AG20443 (cell line): ENCODE measurements at places on chromosomes 2 and 18.
A peak's percentile ranks its signal among the peaks of the same experiment; 100 is the strongest.

GRCh38 chr2:195763866-195764265 is 106.8 kb downstream of the SLC39A10 start:
- DNase-seq, result no peak

DNA sequence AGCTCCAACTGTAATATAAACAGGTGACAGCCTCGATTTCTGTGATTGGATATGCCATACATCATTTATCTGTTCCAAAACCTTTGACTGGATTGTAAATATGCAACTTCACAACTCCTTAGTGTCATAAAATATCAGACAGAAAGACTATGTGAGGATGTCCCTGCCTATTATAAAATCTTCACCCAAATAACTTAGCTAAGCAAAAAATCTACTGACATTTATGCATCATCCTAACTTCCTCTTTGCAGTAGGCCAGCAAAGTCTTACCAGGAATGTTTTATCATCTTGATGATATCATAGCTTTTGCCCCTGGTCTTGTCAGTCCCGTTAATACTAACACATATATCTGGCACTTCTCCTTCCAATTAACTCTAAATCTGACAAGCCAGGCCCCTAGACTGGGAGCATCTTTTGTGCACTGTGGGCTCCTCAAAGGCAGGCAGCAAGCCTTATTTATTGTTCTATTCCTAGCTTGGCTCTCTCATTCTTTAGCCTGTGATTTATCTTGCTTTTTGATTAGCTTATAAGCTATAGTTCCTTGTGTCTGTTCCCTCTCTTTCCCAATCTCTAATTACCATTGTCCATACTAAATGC is 356.5 kb upstream of the HNMT start:
- DNase-seq, result no peak

DNA sequence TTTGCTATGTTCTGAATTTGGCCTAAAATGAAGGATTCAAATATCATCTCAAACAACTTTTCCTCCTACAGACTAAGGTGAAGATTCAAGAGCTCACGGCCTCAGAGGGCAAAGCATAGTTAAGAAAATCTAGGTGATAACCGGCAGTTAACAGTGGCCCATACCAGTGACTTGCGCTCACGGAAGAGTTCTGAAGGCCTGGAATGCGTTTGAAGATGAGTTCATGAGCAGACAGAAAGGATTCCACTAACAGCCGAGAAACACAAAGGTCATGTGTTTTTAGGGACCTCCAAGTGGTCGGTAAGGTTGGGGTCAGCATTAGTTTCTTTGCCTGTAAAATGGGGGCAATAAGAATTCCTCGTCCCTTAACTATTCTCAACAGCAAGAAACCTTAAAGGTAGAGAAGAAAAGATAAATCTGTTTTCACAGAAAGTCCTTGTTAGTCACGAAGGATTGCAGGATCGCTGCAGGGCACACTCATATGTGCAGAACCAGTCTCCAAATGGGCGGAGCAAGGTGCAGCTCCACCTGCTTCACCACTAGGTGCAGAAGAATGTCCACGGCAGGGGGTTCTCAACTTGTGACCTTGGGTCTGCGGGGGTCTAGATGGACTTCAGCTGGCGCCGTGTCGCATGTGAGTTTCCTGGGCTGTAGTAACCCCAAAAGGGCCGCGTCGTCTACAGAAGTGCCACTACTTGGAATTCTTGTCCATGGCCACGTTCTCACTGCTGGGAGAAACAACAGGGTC is 708 bp upstream of the RPIA start:
- DNase-seq, result peak; percentile 11

DNA sequence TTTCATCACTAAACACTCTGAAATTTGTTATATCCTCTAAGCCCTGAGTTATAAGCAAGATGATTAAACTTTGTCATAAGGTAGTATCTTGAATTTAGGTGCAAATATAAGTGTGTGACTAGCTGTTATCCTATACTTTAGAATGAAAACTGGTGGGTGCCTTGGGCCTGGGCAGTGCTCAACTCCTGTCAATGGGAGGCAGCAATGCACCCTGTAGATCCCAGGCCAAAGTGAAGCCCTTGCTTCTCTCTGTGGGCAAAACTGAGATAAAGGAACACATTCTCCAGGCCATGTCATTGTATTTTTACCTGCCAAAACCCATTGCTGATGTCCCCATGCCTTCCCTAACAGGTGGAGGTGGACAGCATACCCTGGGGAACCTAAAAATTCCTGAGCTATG is 525.2 kb downstream of the TNS1 start:
- no peak for DNase-seq

- no peak for DNase-seq
These were observed 197.0 kb downstream of the HRH4 start for GRCh38 chr18:24657444-24657842.

DNA sequence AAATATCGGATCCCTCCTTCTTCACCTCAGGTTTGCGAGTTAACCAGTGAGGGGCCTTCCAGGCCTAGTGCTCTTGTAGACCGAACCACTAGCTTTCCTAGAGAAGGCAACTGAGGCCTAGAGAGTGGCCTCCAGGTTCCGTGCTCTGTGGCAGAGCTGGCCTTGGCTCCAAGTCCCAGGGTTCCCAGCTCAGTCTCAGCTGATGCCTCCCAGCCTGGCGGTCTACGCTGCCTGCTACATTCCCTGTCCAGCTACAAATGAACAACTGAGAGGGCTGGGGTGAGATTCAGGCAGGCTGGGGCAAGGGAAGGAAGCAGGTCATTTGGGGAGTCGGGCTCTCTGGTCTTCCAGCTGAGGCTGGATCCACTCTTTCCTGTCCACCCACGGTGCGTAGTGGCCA is 2.3 kb downstream of the STEAP3 start:
- no peak for DNase-seq

GRCh38 chr18:33558529-33558928 is 19.5 kb upstream of the ASXL3 start:
- DNase-seq, result no peak

DNA sequence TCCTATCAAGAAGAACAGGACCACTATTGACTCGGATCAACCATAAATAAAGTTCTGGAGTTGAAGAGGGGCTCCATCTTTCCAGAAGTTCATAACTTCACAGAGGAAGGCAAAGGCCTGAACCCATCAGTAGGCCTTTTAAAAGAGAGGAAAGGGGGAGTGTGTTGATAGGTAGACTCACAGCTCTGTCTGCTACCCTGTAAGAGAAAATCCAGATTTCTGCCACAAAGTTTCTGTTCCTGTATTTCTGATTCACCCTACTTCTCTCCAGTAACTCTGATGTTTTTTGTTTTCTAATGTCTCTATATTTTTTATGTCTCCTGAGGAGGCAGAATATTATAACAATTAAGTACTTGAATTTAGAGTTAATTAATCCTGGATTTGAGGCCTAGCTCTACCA is 564.0 kb downstream of the TNS1 start:
- DNase-seq, result no peak

GRCh38 chr2:19244460-19245363 is 113.7 kb downstream of the OSR1 start:
- DNase-seq, result no peak

DNA sequence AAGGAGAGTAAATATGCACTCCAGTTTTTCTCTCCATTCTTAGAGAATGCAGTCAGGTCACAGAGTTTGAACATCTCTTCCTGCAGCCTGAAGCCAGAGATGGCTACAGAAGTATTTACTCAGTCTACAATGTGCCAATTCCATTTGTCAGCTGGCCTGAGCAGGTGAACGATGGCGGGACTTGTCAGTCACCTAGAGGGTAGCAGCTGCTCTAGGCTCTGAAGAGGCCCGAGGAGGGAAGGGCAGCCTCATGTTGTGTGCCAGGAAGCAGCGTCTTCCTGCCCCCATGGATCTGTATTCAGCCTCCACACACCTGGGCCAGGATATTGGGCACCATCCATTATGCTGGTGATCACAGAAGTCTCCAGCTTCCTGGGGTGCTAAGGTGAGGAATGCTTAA is 316.7 kb upstream of the CHAC2 start:
- no peak for DNase-seq

GRCh38 chr18:1013951-1014350 is 109.3 kb downstream of the ADCYAP1 start:
- DNase-seq, result no peak

GRCh38 chr2:75622500-75622899 is 24.1 kb upstream of the MRPL19 start:
- no peak for DNase-seq

- no peak for DNase-seq
These were observed 47.8 kb upstream of the AGAP1 start for GRCh38 chr2:235446082-235446481.

DNA sequence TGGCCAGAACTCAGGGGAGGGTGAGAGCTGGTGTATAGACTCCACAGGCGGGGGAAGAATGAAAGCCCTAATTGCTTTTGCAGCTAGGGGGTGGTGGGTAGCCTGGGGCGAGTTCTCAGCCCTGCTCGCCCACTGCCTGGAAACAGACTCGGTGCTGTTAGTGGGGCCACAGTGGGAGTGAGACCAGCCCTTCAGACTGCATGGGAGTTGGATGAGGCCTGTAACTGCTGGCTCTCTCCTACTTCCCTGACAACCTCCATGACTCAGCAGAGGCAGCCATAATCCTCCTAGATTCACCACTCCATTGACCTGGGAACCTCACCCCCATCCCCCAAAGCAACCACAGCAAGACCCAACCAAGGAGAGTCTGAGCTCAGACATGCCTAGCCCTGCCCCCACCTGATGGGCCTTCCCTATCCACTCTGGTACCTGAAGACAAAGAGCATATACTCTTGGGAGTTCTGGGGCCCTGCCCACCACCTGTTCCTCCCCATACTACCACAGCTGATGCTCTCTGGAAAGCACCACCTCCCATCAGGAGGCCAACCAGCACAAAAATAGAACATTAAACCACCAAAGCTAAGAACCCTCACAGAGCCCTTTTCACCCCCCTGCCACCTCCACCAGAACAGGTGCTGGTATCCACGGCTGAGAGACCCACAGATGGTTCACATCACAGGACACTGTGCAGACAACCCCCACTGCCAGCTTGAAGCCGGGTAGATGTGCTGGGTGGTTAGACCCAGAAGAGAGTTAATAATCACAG is 226.3 kb downstream of the EIPR1 start:
- DNase-seq, result no peak

DNA sequence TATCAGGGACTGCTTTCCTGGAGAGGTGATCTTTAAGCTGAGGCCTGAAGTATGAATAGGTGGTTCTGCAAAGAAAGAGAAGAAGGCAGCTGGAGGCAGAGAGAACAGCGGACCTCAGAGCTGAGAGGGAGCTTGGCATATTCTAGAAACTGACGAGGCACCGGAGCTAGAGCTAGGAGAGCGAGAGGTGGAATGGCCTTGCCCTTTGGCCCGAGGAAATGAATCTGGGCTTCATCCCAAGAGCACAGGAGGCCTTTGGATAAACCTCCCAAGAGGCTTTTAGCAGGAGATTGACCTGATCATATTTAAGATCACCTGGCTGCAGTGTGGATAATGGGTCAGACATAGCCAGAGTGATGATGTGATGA is 7.9 kb downstream of the DYSF start:
- DNase-seq, result no peak

- DNase-seq, result no peak
These were observed 1802.2 kb upstream of the PIK3C3 start for GRCh38 chr18:40152859-40153258.

- DNase-seq, result no peak
These were observed 54.9 kb downstream of the NUP35 start for GRCh38 chr2:183179156-183179555.

DNA sequence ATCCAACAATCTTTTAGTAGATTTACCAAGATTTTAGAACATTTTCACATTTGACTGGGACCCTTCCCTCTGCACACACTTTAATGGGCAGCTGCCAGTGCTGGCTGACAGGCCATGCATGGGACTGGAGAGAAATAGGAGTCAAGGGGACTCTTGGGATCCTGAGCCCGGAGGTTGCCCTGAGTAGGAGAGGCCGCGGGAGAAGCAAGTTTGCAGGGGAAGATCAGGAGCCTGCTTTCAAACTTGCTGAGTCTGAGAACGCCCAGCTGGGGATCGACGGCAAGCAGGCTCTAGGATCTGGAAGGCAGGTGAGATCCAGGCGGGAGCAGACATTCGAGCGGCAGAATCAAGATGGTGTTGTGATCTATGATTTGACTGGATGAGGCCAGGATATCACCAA is 186.1 kb downstream of the HDAC4 start:
- no peak for DNase-seq

GRCh38 chr2:239098288-239098970 is 250.5 kb downstream of the TWIST2 start:
- peak; percentile 79 for DNase-seq

- no peak for DNase-seq
These were observed 29.1 kb downstream of the STK25 start for GRCh38 chr2:241479026-241479898.

GRCh38 chr2:11500702-11501303 is 33.0 kb upstream of the GREB1 start:
- DNase-seq, result no peak

GRCh38 chr2:231394211-231395141 is 1.0 kb upstream of the B3GNT7 start:
- DNase-seq, result no peak

DNA sequence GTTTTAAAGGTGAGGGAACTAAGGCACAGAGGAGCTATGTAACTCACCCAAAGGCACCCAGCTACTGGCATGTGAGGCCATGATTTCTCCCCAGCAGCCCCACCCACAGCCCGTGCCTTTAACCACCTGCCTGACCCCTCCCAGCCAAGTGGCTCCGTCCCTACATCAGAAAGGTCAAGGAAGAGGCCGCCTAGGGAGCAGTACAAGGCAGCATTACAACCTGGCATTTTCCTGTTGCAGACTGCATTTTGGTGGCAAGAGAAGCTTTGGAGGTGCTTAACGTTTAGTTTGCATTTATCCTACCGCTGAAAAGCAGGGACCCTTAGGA is 17.5 kb downstream of the STEAP3 start:
- DNase-seq, result no peak

- DNase-seq, result no peak
These were observed 19.0 kb downstream of the LCT start for GRCh38 chr2:135817951-135818350.

DNA sequence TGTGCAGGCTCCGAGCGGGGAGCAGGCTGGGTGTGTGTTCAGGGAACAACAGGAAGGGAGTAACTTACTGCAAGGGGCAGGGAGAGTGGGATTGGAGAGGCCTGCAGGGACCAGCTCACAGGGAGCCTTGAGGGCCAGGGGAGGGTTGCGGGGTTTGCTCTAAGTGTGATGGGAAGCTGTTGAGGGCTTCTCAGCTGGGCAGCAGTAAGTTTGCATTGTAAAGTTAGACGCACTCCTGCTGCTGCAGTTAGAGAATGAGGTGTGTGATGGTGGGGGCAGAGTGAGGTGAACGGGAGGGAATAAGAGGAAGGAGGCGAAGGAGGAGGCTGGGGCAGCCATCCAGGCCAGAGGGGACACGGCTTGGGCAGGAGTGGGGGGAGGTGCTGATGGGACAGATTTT is 53.4 kb downstream of the BOLA3 start:
- DNase-seq, result no peak

- DNase-seq, result peak; percentile 18
These were observed 52.3 kb downstream of the HIBCH start for GRCh38 chr2:190267302-190267701.

- DNase-seq, result no peak
These were observed 125.9 kb downstream of the LYPD1 start for GRCh38 chr2:132544006-132544630.
